NCI-H187 (cell line): ENCODE measurements at places on chromosomes 3 and 15.

DNA sequence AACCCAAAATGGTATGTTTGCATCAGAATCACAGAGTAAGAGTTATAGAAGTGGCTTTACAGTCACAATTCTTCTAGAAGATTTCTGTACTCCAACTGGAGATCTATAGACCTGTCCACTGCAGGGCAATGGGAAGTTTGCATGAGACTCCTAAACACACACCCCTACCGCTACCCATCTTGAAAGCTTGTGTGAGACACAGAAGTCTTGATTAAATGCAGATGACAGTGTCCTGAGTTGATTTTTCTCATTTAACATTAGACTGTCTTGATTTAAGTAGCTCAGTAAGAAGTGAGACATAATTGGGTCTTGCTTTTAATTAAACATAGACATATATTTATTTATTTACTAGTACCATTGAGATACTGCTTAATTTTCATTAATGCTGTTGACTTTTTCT is 54.4 kb downstream of the CD47 start:
- DNase-seq, result no peak

DNA sequence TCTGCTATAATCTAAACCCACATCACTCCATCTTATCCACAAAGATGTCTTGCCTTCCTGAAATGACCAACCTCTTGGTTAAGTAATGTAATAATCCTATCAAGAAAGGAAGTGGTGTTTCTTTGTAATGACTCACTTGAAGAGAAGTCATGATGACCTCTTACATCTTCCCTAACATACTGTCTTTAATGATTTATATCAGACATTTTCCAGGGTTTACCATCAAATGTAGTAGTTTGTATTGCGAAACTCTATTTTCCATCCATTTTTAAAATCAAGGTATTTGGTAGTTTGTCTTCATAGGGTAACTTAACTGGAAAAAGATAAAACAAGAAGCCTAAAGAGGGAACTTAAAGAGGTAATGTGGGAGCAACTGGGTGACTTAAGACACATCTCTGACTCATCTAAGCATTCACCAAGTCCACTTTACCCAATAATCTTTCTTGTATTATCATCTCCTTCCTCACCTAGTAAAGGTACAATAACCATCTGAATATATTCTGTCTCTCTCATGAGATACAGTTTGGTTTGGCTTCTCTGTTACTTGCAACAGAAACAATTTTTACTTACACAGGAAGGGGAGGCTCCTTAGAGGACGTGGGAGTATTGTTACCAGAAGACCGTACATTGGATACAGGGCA is 5.7 kb upstream of the MAPK6 start:
- no peak for DNase-seq

GRCh38 chr15:80633221-80633620 is 61.9 kb upstream of the ABHD17C start:
- no peak for DNase-seq

- no peak for DNase-seq
Observed at GRCh38 chr3:147572970-147573340, 163.8 kb downstream of the ZIC1 start.

- no peak for DNase-seq
Observed at GRCh38 chr15:64865998-64866520, 24.3 kb downstream of the PLEKHO2 start.

- DNase-seq, result no peak
Observed at GRCh38 chr15:88982304-88982945, 69.2 kb upstream of the MFGE8 start.
